ENCODE measurements at places on chromosomes 3 and 15. TPM values are rescaled to one million over a fixed set of nuclear protein-coding genes. Genes with fewer than 3 reads are reported as not detected.

DNA sequence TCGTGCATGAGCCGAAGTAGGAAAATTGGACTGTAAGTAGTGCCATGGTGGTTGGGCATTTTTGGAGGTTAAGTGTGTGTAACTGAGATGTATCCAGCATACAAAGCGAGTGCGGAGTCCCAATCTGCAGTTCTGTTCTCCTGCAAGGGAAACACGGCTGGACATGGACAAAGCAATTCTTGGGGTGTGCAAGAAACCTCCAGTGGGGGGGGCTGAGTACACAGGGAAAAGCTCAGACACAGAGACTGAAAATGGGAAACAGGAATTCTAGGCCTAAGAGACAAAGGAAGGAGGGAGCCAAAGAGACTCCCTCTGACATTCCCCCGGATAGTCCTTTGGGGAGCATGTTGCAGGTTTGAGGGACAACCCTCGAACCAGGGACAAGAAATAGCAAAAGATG lies 83.2 kb upstream of the PLSCR4 start:
- no peak for DNase-seq

Gene ACTC1
- polyA plus RNA-seq: 15.2 TPM

Gene ADIPOQ
- polyA plus RNA-seq: not detected

- DNase-seq: no peak
Observed at GRCh38 chr3:10602271-10602670, 96.9 kb upstream of the ATP2B2 start.

GRCh38 chr3:178826435-178827123 lies 245.0 kb downstream of the ZMAT3 start:
- no peak for DNase-seq

DNA sequence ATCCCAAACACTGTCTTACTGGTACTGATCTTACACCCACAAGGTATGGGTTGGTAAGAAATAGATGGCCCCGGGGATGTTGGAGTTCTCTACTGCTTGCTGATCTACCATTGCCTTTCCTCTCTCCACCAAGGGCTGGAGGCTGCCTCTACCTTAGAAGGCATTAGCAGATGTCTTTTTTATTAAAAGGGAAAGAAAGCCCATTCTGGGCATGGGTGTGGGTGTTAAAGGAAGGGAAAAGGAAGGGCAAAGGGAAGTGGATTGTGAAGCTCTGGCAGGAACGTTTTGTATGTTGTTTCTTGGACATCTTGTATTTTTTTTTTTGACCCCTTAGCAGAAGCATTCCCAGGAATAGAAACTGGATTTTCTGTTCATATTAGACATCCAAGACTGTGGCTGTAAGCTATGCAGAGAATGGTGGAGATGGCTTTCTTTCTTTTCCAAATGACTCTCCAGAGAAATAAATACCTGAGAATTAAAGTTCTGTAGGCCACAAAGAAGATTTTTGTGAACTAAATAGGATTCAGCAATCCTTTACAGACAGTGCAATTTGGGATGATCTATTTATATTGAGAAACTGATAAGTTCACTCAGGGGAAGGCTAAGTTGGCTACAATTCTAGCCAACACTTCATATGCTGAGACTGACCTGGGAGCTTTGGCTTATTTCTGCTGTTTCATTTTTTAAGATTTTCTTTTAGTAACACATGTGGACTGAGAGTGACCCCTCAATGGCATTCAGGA lies 108.8 kb downstream of the TOP2B start:
- DNase-seq: no peak
